Thymus (tissue), 14 donors: ENCODE measurements at places on chromosomes 2 and 18. TPM values are rescaled to one million over a fixed set of nuclear protein-coding genes. Genes with fewer than 3 reads are reported as not detected.

Gene MFSD2B
- 0.19 TPM for total RNA-seq

DNA sequence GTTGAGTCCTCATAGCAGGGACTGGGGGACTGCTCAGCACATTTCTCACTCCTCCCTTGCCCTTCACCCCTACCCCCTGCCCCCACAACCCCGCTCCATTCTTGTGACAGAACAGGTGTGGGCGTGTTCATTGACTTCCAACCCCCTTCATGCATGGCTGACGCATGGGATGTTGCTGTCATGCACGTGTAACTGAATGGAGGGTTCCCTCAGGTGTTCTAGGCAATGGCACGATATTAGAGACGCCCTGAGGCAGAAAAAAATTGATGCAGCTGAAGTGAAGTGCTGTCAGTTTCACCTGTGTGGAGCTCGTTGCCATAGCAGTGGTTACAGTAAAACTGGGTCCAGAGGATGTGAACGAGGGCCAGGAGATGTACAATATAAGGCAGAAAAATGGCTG lies 6.5 kb upstream of the THOC1 start:
- no peak for DNase-seq

Gene DPP4
- total RNA-seq, result 23.9 TPM

DNA sequence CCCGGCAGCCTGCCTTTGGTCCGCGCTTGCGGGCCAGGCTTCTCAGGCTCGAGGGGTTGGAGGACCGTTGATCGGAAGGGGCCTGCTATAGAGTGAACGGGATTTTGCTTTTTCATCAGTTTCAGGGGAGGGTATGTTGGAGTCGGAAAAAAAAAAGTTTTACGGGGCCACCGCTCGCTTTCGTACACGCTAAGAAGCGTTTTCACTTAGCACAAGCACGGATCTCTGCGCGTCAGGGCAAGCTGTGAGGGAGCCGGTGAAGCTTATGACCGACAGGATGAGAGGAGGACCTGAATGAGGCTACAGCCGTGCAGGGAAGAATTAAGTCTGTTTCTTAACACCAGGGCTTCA lies 443 bp downstream of the CPSF3 start:
- DNase-seq, result peak; percentile 36

GRCh38 chr2:74092275-74092674 lies 55.4 kb downstream of the BOLA3 start:
- DNase-seq, result no peak
